ENCODE measurements at places on chromosomes 6 and 20.

- no peak for DNase-seq
These were observed 21.9 kb upstream of the TAF8 start for GRCh38 chr6:42028234-42029061.

DNA sequence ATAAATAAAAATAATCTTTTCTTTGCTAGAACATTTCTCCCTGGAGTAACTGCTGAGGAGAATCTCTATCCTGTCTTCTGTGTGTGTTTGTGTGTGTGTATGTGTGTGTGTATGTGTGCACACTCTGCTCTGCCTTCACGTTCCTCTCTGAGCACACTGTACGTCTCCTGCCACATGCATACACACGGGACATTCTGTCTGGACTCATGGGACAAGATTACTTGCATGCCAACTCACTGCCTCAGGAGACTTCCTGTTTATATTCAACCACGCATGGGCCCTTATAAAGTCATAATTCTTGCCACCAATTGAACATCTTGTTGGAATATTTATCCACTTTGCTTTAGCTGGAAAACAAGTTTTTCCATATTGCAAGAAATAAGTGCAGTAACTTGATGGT, 930.6 kb downstream of the KIF16B start:
- DNase-seq = no peak

GRCh38 chr6:55524441-55524840, 54.6 kb downstream of the HMGCLL1 start:
- DNase-seq = no peak

DNA sequence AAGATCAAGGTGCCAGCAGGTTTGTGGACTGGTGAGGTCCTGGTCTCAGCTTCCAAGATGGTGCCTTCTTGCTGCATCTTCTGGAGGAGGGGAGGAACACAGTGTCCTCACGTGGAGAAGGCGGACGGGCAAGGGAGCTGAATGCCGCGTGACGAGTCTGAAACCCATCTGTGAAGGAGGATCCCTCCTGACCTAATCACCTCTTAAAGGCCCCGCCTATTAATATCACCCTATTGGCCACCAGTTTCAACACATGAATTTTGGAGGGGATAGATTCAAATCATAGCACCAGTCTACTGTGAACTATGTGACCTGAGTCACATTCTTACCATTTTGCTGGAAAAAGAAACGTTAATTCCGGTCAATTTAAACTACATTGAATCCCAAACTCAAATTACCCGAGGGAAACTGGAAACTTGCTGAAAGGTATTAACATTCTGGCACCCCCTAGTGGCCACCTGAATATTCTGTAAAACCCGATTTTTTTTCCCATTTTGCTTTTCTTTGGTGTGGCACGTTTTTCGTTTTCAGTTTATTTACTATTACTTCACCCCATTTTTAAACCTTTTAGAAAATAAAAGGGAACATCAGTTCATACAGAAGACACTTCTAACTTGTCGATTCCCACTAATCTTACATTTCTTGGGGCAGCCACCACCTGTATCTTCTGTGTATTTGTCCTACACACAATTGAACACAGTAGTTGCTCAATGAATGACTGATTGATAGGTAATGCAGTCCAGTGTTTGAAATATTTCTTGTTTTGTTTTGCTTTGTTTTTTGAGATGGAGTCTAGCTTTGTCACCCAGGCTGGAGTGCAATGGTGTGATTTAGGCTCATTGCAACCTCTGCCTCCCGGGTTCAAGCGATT, 17.9 kb upstream of the CCDC170 start:
- peak; percentile 72 for DNase-seq

DNA sequence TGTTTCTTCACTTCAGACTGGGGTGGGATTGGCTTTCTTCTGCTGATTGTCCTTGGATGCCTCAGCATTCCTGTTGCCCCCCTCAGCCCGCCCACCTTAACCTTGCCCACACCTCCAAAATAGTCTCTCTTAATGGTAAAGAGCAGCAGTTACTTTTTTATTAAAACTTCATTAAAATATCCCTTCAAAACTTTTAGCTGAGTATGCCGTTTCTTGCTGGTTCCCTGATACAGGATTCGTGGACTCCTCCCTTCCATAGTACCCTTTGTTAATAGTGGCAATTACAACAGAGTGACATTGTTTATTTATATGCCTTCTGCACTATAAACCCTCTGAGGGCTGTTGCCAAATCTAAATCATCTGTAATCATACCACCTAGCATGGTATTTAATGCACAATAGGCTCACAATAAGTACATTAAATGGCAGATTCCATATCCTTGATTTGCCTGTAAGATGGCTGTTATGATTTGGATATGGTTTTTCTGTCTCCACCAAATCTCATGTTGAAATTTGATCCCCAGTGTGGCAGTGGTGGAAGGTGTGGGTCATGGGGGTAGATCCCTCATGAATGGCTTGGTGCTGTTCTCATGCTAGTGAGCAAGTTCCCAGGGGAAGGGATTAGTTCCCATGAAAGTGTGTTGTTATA, 3.5 kb upstream of the MOCS1 start:
- DNase-seq = no peak

- no peak for DNase-seq
These were observed 9.5 kb upstream of the ATRN start for GRCh38 chr20:3461211-3461771.

Measured in WERI-Rb-1 (cell line).